ENCODE measurements at places on chromosomes 2 and 18. TPM values are rescaled to one million over a fixed set of nuclear protein-coding genes. Genes with fewer than 3 reads are reported as not detected.

The PRSS56 gene
- total RNA-seq: 0.10 TPM

The CTIF gene
- 11.2 TPM for total RNA-seq

The TMEM198 gene
- 0.62 TPM for total RNA-seq

The SIGLEC15 gene
- total RNA-seq: 0.06 TPM

The CCDC68 gene
- total RNA-seq: 4.8 TPM

The GKN2 gene
- total RNA-seq: 2.4 TPM

The PDE6D gene
- 19.0 TPM for total RNA-seq

The HOXD1 gene
- 0.26 TPM for total RNA-seq

The EMILIN1 gene
- total RNA-seq: 0.56 TPM

The EMILIN2 gene
- 14.7 TPM for total RNA-seq

The ATP6V1C2 gene
- total RNA-seq: 0.29 TPM

The SP140 gene
- total RNA-seq: not detected

The FAM110C gene
- 0.40 TPM for total RNA-seq

The FABP1 gene
- total RNA-seq: not detected

The FSHR gene
- not detected for total RNA-seq

The POTEC gene
- total RNA-seq: not detected

The NGEF gene
- 13.0 TPM for total RNA-seq

The CNGA3 gene
- total RNA-seq: 0.02 TPM

The GBX2 gene
- 2.3 TPM for total RNA-seq

The HOXD3 gene
- total RNA-seq: 0.11 TPM

The PPIL3 gene
- total RNA-seq: 21.9 TPM

The SFT2D3 gene
- total RNA-seq: 5.1 TPM

The CFC1 gene
- total RNA-seq: 0.11 TPM

The CYTIP gene
- 0.08 TPM for total RNA-seq

The TDRD15 gene
- total RNA-seq: not detected

The DSG3 gene
- total RNA-seq: 0.02 TPM

The KIAA2012 gene
- not detected for total RNA-seq

The PTPRN gene
- 1.2 TPM for total RNA-seq

The MYOM1 gene
- total RNA-seq: 0.31 TPM

The C2orf80 gene
- not detected for total RNA-seq

The ABCG8 gene
- total RNA-seq: not detected

The FAM237A gene
- not detected for total RNA-seq

The KLHL41 gene
- 0.15 TPM for total RNA-seq

The IL36G gene
- total RNA-seq: not detected

The AGBL5 gene
- 31.8 TPM for total RNA-seq

The RASGRP3 gene
- total RNA-seq: 0.98 TPM

The ACTR2 gene
- total RNA-seq: 136 TPM

The CCDC148 gene
- total RNA-seq: 0.62 TPM

The APCDD1 gene
- total RNA-seq: 0.06 TPM

The ITPRIPL1 gene
- not detected for total RNA-seq

The TFPI gene
- 35.2 TPM for total RNA-seq

The RGPD5 gene
- total RNA-seq: 4.8 TPM

The PHOSPHO2 gene
- 2.9 TPM for total RNA-seq

The CTNNA2 gene
- total RNA-seq: 0.17 TPM

The BOLL gene
- not detected for total RNA-seq

The MDH1B gene
- 1.2 TPM for total RNA-seq

The GKN1 gene
- total RNA-seq: 0.37 TPM

The MARCO gene
- not detected for total RNA-seq

The FHOD3 gene
- 2.9 TPM for total RNA-seq

The SERPINB13 gene
- not detected for total RNA-seq

The ZBTB7C gene
- total RNA-seq: 0.27 TPM

Measured in A549 treated with AZD2906 at 1 μM for 4 hours (cell line).